ENCODE measurements at places on chromosomes 7 and 10.

GRCh38 chr10:19756919-19757318, 59.3 kb upstream of the PLXDC2 start:
- H3K4me1 ChIP-seq, result no peaks in the 10 kb centered on the region
- H3K27ac ChIP-seq, result no peak overlapping the region
- H3K27me3 ChIP-seq, result no peaks in the 10 kb centered on the region
- no peak for ATAC-seq
- no peaks in the 10 kb centered on the region for H3K36me3 ChIP-seq

GRCh38 chr7:12741951-12742575, 54.6 kb downstream of the ARL4A start:
- H3K4me3 ChIP-seq, result no peak overlapping the region
- no peak overlapping the region for H3K27ac ChIP-seq
- no peaks in the 10 kb centered on the region for H3K4me1 ChIP-seq
- no peak for ATAC-seq

DNA sequence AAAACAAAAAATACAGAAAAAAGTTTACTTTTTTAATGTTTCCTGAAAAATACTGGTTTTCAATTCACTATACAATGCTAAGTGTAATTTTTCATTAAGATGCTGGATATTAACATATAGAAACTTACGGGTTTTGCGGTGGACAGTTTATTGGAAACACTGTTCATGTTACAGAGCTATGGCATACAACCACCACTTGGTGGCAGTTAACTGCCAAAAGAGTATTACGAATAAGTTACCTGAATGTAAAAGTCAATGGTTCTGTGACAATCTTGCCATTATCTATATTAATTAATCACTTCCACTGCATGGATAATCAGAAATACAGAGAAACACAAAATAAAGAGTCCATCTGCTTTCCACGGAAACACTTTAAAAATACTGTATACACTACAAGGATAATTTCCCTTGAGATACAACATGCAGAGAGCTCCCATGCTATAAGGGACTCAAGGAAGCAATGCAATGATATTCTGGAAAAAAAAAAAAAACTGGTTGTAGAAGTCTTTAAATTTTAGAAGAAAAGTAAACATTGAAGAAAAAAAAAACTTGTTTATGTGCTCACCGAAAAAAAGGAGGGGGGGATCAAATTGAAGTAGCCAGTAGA, 97.0 kb downstream of the TPK1 start:
- no peaks in the 10 kb centered on the region for H3K4me1 ChIP-seq
- H3K36me3 ChIP-seq, result no peaks in the 10 kb centered on the region
- no peak overlapping the region for H3K27ac ChIP-seq

DNA sequence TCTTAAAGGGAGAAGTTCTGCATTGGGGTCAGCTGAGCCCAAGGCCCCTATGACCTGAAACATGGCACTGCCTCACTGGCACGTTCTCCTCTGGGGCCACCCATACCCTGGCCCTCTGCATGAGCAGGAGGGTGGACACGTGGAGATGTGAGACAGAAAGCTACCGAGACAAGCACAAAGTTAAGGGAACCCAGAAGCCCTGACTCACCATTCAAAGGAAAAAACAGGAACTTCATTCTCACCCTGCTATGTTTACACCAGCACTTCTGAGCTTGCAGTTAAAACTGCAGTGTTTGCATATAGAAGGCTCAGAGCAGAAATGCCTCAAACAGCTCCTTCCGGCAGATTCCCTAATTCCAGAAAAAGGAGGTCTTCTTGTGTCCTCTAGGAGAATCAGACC, 41.7 kb downstream of the DENND11 start:
- no peak overlapping the region for H3K27ac ChIP-seq
- no peaks in the 10 kb centered on the region for H3K27me3 ChIP-seq
- no peak for ATAC-seq

Data from gastroesophageal sphincter (tissue), 4 donors.